ENCODE measurements at places on chromosomes 1 and 21.

DNA sequence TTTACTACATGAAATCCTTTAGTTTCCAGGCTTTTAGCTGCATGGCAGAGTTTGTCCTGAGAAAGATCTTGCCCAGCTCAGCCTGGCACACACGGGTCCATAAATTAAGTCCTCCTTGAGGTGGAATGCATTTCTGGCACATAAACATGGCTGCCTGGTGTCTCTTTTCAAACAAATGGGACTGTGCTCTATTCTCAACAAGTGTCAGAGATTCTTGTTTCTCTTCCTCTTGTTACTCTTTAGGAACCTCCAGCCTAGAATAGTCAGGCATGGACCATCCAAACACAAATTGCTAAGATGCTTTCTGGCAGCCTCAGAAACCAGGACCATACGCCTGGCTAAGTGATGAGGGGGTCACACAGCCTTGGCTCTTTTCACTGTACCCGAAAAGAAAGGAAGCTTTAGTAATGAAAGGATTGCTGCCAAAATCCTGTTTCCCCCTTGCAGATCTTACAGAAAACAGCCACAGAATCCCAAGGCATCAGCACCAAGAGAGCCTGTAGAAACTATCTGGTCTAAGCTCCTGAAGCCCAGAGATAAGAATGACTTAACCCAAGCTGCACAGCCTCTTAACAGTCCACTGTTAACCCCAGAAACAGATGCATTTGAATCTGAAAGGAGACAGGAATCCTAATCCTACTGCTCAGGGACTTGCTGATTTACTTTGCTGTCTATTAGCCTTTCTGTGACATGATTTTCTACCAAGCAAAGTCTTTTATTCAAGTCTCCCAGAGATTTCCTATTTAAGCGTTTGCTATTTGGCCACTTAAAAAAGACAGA lies 31.9 kb upstream of the NRDC start:
- DNase-seq = no peak

DNA sequence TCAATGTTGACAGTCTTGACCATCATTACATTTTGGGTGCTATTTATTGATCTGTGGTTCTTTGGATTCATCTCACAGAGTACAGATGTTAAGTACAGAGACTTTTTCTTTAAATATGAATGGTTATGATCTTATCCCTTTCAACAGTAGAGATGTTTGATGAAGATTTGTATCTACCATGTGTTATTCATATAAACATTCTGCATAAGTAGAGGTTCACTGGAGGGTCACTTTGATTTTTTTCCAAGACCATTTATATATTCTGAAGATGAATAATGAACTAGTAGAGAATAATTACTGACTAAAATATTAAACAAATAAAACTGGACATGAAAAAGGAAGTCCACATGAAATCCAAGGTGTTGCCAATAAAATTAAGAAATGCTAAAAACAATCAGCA lies 28.6 kb upstream of the HUNK start:
- no peak for DNase-seq

DNA sequence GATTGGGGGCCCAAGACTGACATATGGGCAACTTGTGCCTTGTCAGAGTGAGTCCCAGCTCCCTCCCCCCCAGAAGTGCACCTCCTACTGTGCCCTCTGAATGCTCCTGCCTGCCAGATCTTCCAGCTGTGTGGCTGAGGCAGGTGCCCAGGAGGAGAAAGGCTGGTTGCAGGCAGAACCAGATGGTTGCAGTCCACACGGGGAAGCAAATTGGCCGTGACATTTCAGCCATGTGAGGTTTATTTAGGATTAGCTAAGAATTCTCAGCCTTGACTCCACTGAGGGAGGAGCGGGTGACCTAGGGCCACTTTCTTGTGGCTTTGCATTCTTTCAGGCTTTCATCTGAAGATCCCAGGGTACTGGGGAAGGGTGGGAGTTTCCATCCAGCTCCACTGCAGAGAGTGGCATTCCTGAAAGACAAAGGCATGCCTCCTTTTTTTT lies 33.8 kb downstream of the PEX14 start:
- DNase-seq = peak; percentile 24

- no peak for DNase-seq
Measured at GRCh38 chr1:101507547-101507971, 270.7 kb downstream of the S1PR1 start.

DNA sequence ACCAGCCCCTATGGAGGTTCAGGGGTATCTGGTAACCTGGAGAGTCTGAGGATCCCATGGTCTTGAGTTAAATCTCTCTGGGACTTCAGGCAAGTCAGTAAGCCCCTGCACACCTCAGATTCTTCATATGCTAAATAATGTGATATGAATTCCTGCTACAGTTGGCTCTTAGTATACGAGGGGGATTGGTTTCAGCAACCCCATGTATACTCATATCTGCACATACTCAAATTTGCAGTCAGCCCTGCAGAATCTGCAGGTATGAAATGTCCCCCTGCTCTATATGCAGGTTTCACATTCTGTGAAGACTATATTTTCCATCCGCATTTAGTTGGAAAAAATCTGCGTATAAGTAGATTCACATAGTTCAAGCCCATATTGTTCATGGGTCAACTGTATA lies 136.6 kb downstream of the TOMM20 start:
- no peak for DNase-seq

DNA sequence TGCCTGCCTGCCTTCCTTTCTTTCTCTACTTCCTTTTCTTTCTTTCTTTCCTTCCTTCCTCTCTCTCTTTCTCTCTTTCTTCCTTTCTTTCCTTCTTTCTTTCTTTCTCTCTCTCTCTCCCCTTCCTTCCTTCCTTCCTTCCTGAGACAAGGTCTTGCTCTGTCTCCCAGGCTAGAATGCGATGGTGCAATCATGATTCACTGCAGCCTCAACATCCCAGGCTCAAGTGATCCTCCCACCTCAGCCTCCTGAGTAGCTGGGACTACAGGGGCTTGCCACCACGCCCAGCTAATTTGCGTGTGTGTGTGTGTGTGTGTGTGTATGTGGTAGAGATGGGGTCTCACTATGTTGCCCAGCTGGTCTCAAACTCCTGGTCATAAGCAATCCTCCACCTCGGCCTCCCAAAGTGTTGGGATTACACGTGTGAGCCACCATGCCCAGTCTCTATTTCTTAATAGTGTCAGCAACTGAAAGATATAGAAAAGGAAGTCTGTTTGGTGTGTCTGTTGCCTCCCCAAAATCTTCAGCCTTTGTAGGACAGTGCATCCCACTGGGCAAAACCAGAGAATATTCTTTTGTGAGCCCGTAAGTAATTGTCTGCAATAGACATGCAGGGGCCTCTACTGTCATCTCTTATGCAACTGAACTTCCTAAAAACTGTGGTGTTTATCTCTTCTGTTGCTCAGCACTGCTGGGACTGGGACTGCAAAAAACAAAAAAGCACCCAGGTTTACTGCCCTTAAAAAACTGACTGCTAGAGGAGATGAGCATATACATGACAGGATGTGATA lies 20.9 kb upstream of the RAB4A start:
- no peak for DNase-seq

- DNase-seq = no peak
Measured at GRCh38 chr1:231384696-231385415, 37.2 kb downstream of the EGLN1 start.

DNA sequence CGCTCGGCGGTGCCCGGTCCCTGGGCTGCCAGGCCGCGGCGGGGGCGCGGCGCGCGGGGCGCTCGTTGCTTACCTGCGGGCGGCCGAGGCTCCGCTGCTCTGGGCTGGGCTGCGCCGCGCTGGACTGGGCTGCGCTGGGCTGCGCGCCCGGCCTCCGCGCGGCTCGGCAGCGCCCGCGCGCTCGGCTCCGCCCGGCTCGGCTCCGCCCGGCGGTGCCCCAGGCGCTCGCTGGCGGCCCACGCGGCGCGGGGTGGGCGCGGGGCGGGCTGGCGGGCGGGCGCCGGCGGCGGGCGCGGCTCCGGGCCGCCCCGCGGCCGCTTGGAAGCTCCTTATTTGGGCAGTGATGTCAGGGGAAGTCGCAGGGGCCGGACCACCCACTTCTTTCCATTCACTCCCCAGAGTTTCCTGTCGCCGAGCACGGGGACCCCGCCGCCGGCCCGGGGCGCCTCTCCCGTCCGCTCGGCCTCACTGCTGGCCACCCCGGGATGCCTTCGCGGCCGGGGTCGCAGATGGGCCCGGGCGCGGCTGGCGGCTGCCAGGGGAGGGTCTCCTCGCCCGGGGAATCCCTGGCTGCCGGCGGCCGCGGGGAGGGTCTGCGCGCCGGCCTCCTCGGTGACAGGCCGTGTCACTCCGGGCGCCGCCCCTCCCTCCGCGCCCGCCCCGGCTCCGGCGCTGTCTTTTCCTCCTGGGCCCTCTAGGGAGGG lies 177.7 kb upstream of the EDN2 start:
- DNase-seq = peak; percentile 74

DNA sequence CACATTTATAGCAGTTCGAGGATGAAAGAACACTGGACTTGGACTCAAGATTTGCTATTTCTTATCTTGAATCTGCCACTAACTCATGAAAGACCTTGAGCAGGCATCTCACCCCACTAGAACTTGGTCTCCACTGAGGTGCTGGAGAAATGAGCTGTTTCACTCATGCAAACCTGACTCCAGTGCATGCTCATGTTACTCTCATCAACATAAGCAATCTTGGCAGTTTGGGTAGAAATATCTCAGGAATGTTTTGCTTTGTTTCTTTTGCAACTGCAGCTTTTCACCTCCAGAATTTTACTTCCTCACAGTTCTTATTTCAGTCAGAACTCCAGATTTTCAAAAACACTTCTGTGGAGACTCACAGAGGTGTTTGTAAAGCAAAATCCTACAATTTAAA lies 46.2 kb upstream of the DAB1 start:
- peak; percentile 33 for DNase-seq

DNA sequence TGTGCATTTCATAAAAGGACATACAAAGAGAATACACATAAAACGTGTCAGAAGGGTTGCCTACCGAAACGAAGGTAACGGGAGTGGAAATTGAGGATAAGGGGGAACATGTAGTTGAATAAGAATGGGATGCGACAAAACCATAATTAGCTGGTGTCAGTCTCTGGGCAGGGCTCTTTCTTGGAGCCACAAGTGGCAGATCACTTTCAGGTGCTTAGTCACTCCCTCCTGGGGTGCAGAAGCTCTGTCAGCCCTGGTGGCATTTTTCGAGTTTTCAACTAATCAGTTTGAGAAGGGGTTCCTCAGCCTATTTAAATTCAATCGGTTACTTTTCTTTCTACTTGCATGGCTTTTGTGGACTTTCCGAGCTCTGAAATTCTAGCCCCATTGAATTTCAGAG lies 133.9 kb upstream of the IGSF21 start:
- no peak for DNase-seq

DNA sequence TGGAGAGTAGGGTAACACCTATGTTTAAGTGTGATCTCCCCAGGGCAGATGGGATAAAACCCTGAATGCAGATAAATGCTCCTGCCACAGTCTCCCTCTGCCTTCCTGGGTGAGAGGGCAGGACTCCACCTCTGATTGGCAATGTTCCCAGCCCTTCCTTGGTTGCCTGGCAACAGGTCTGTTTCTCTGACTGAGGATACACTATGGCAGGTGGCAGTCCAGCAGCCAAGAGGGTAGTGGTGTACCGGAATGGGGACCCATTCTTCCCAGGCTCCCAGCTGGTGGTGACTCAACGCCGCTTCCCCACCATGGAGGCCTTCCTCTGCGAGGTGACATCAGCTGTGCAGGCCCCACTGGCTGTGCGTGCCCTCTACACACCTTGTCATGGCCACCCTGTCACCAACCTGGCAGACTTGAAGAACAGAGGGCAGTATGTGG lies at the start of gene DCDC2B:
DCDC2B (plus strand) TSS at position 199 of the 438 bp plus-strand sequence; CDS start at position 204, 5 bp downstream.
- DNase-seq = peak; percentile 60

- no peak for DNase-seq
Measured at GRCh38 chr1:89989799-89990198, 5.1 kb upstream of the ZNF326 start.

DNA sequence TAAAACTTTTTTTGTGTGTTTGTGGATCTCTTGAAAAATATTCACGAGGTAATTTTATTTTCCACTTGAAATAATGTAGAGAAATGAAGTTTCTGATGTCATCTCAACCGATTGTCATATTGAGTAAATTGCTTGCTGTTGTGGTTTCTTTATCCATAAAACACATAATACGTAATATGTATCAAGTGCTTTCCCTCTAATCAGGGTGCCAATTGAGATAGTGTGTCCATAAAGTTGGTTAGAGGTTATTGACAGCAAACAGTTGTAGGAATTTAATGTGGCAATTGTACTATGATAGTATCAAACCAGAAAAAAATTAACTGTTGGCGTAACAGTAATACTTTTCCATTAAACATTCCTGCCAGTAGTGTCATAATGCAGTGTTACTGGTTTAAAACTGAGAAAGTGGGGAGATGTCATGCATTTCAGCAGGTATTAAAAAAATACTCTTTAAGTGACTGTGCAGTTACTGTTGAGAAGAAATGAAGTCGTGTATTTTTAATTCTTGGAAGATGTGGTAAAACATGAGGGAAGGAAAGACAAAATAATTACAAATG lies 38.3 kb downstream of the USP25 start:
- DNase-seq = no peak

- no peak for DNase-seq
Measured at GRCh38 chr1:224124220-224124619, 10.3 kb downstream of the FBXO28 start.

GRCh38 chr1:51875291-51875772 lies 3.2 kb downstream of the NRDC start:
- DNase-seq = no peak

- DNase-seq = peak; percentile 36
Measured at GRCh38 chr1:160826546-160826945, 30.6 kb downstream of the LY9 start.

DNA sequence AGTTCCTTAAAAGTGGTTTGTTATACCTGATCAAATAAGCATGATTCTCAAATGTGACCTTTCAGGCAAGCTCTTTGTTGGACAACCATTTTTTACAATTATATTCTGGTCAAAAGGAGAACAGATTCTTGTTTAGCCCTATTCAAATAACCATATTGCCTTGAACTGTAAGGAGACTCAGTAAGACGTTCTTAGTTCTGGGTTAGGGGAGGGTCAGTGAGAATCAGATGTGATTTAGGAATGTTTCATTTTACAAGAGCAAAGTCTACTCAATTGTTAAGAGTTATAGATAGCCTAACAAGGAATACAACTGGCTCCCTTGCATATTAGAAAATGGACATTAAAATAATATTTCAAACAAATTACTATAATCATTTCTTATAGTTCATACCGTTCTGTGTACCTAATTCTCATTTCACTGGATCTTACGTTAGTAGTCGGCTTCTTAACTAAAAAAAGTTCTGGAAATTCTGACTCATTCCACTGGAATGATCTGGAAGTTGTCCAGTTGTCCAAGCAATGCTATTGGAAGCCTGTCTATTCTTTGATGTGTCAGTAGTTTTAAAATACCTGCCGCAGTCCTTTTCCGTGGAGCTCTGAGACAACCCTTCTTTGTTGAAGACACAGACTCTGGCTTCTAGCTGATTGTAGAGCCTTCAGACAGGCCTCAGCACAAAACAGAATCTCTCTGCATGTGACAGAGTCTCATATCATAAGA lies 88.8 kb downstream of the MAST2 start:
- DNase-seq = peak; percentile 96

All from astrocyte of the spinal cord (primary cell).